ENCODE measurements at places on chromosomes 7 and 10. TPM values are rescaled to one million over a fixed set of nuclear protein-coding genes. Genes with fewer than 3 reads are reported as not detected.

Gene TFAM
- 18.7 TPM for total RNA-seq

Gene NKX2-3
- total RNA-seq, result not detected

Gene CYP2C18
- not detected for total RNA-seq

Gene COL28A1
- total RNA-seq, result under 0.01 TPM

Gene JCAD
- total RNA-seq, result 5.5 TPM

Gene PDK4
- total RNA-seq, result 5.5 TPM

Gene PDE6C
- not detected for total RNA-seq

Gene PDE1C
- total RNA-seq, result 0.73 TPM

Gene TMEM270
- not detected for total RNA-seq

Gene ZNF727
- 1.8 TPM for total RNA-seq

Gene GALNT11
- 35.2 TPM for total RNA-seq

Gene NEURL1
- 0.39 TPM for total RNA-seq

Gene RNF32
- 1.5 TPM for total RNA-seq

Gene PTF1A
- total RNA-seq, result not detected

Gene GIMAP6
- under 0.01 TPM for total RNA-seq

Gene SCD
- 384 TPM for total RNA-seq

Measured in subcutaneous preadipocyte (primary cell).